ENCODE measurements at places on chromosomes 4 and X.

DNA sequence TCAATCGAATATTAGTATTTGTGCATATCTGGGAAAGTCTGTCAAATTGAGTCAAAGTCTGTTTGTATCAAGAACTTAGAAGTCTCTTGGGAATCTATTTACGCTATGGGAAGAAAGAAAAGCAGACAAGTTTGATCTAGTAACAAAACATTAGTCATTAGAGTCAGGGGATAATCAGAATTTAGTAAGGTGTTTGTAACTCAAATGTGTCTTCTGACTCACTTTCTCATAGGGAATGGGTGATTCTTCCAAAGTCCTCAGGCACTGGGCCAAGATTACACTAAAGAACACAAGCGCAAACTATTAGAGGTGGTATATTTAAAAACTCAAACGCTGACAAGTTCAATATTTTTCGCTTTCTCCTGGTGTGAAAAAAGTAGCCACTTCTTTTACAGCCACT is 926.5 kb downstream of the PDHA2 start:
- DNase-seq, result no peak

GRCh38 chrX:39998636-39999406 is 98.9 kb downstream of the BCOR start:
- DNase-seq, result no peak

DNA sequence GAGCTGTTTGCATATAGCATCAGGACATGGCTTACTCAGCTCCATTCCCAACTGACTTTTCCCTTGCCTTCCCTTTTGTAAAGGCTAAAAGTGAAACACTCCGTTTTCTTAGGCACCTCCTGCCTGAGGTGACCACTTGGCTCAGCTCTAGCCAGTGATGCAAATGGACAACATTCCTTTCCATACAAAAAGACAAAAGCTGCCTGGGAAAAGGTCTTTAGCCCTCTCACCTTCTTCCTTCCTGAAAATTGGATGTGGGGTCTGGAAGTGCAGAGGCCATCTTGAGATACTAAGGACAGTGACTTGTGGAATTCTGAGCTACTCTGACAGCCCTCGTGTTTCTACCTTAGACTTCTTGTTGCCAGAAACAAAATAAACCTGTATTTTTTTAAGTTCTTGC is 27.7 kb upstream of the SFRP2 start:
- no peak for DNase-seq

GRCh38 chr4:14165222-14165920 is 537.8 kb upstream of the BOD1L1 start:
- DNase-seq, result peak; percentile 72

DNA sequence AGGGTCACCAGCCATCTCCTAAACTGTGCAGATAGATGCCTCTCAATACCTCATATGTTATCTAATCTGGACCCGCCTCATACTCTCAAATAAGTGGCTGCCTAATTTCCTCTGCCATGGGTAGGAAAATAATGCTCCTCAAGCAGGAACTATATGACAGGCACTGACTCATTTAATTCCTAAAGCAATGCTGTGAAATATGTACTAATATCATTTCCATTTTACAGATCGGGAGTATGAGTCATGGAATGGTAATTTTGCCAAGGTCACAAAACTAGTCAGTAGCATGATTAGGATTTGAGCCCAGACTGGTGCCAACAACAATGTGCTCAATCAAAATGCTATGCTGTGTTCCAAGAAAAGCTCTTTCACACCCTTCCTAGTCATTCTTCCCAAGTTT is 3.0 kb upstream of the NXT2 start:
- no peak for DNase-seq

GRCh38 chr4:84809946-84810345 is 156.5 kb downstream of the WDFY3 start:
- DNase-seq, result no peak

DNA sequence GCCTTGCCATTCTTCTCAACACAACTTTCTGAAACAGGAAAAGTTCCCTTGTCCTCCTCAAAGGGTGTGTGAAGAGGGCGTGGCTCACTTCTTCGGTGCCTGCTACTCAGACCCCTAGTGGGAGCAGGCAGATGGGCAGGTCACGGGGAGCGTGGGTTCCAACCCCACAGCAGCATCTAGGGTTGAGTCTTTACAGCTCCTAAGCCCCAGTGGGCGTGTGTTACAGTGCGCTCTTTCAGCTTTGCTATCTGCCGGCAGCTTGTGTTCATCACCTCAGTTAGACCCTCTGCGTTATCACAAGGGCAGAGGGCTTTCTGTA is 57.5 kb upstream of the KLF3 start:
- DNase-seq, result no peak
